CD8-positive, alpha-beta T cell (primary cell): ENCODE measurements at places on chromosomes 5 and 9. TPM values are rescaled to one million over a fixed set of nuclear protein-coding genes. Genes with fewer than 3 reads are reported as not detected.

GPR150 gene
- 0.35 TPM for total RNA-seq

PRRX2 gene
- not detected for total RNA-seq

GRM6 gene
- not detected for total RNA-seq

THBS4 gene
- not detected for total RNA-seq

FST gene
- total RNA-seq = not detected

SFXN1 gene
- total RNA-seq = 174 TPM

CLPTM1L gene
- 56.8 TPM for total RNA-seq

TLR4 gene
- total RNA-seq = 0.17 TPM

DOCK8 gene
- total RNA-seq = 116 TPM

SLC6A19 gene
- total RNA-seq = not detected

IFNB1 gene
- not detected for total RNA-seq

SLC34A3 gene
- not detected for total RNA-seq

DOCK2 gene
- 197 TPM for total RNA-seq

GHR gene
- total RNA-seq = not detected

KIAA0825 gene
- 0.89 TPM for total RNA-seq

MED22 gene
- total RNA-seq = 17.8 TPM

KCNIP1 gene
- not detected for total RNA-seq

FGF1 gene
- total RNA-seq = not detected

PCDHGB5 gene
- total RNA-seq = not detected

GPR21 gene
- total RNA-seq = 1.2 TPM

DNAH5 gene
- not detected for total RNA-seq

CLIC3 gene
- 8.8 TPM for total RNA-seq

NKD2 gene
- 0.33 TPM for total RNA-seq

KIAA1191 gene
- 85.1 TPM for total RNA-seq

PCDHA1 gene
- total RNA-seq = not detected

CTNND2 gene
- not detected for total RNA-seq

PPP2R2B gene
- 4.7 TPM for total RNA-seq

EQTN gene
- not detected for total RNA-seq

KIF20A gene
- not detected for total RNA-seq

IL17B gene
- not detected for total RNA-seq

GLT6D1 gene
- not detected for total RNA-seq

DCANP1 gene
- not detected for total RNA-seq

PIP5KL1 gene
- total RNA-seq = 7.4 TPM

C5orf58 gene
- not detected for total RNA-seq

TMC1 gene
- not detected for total RNA-seq

ECSCR gene
- total RNA-seq = not detected

NOXA1 gene
- total RNA-seq = 2.4 TPM

PITX1 gene
- total RNA-seq = not detected

C9orf153 gene
- total RNA-seq = 0.58 TPM

C1QTNF3 gene
- total RNA-seq = 3.6 TPM

LCN9 gene
- not detected for total RNA-seq

ZBTB5 gene
- 18.5 TPM for total RNA-seq
